ENCODE measurements at places on chromosomes 5 and 9.

DNA sequence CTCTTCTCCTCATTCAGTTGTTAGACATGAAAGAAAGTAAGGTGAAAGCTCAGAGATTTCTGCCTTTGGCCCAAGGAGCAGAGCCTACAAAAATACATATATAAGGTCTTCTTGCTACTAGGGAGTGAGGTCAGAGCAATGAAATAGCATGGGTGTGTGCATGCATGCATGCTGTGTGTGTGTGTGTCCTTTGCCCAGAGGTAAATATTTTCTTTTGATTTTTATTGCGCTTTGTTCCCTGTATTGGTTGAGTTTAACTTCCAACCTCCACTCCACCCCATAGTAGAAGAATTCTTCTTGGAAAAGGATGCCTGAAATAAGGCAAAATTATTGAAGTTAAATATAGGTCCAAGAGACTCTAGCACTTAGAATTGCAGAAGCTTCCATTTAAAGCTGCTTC lies 248.0 kb upstream of the PTGER4 start:
- no peak for DNase-seq

GRCh38 chr5:169791251-169791650 lies 154.2 kb downstream of the DOCK2 start:
- DNase-seq, result no peak

- no peak for DNase-seq
These were observed 1295.6 kb upstream of the CDH6 start for GRCh38 chr5:29897916-29898315.

- DNase-seq, result no peak
These were observed 6.4 kb downstream of the GABRA6 start for GRCh38 chr5:161691911-161692310.

DNA sequence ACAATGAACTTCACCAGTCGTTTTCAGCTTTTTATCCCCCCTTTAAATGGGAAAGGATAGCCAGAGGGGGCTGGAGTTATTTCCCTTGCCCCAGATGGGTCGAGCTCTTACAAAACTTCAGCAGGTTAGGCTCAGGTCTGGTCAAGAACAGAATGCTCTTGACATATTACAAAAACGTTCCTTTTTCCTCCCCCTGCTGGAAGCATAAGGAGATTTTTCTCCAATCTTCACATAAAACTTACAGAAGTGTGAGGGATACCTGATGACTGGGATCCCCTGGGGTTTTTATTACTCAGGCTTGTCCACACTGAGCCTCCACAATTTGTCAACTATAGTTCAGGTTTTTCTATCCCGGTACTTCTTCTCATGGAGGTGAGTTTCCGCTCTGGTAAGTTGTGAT lies 60.8 kb downstream of the CSF2 start:
- DNase-seq, result peak; percentile 34

- no peak for DNase-seq
These were observed 19.4 kb downstream of the CWC27 start for GRCh38 chr5:64788156-64788555.

GRCh38 chr5:9919306-9920030 lies 289.3 kb upstream of the TAS2R1 start:
- DNase-seq, result no peak

DNA sequence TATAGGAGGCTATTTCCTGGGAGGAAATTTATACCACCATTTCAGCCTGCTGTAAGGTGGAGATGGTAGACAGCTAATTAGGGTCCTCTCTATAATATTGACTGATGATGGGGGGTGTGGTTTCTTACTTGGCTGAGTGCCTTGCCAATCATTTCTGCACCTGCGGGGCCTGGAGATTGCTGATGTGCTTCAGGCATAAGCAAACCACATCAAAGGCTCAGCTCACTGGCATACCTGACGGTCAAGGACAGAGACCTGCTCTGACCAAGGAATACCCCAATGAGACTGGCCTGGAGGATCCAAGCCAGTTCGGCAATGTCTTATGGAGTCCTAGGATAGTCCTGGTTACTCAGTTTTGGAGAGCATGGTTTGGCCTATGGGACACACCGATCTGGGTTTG lies 29.5 kb downstream of the ANKH start:
- DNase-seq, result no peak

GRCh38 chr9:113886026-113886369 lies 9.9 kb downstream of the ZNF618 start:
- peak; percentile 45 for DNase-seq

- DNase-seq, result peak; percentile 42
These were observed 88.4 kb downstream of the PTCD2 start for GRCh38 chr5:72408603-72409002.

DNA sequence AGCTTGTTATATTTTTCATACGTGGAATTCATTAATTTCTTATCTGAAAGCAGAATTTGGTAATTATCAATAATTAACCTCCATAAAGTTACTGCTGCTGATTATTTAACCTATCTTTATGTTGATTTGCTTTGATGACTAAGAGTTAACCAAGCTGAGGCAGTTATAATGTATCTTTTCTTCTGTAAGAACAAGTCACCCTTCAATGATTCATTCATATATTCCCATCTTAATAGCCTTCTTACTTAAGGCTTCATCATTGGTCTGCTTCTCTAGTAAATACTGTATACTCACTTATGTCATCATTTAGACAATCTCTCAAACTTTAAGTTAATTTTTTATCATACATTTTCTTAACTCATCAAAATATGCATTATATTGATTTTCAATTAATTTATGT lies 592.2 kb downstream of the ANXA1 start:
- no peak for DNase-seq

DNA sequence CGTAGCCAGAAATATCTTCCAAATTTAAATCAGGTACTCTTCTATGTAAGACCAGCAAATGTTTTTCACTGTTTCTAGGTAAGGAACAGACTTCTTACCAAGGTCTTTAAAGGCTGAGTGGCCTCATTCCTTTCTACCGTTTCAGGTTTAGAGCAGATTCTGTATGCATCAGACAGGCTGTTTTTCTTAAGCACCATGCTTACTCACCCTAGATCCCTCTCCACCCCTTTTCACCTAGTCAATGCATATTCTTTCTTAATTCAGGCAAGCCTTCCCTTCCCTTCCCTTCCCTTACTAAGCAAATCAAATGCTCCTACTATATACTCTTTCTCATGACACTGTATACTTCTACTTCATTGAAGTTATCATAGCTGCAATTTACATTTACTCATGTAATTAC lies 70.7 kb downstream of the RFX3 start:
- no peak for DNase-seq

DNA sequence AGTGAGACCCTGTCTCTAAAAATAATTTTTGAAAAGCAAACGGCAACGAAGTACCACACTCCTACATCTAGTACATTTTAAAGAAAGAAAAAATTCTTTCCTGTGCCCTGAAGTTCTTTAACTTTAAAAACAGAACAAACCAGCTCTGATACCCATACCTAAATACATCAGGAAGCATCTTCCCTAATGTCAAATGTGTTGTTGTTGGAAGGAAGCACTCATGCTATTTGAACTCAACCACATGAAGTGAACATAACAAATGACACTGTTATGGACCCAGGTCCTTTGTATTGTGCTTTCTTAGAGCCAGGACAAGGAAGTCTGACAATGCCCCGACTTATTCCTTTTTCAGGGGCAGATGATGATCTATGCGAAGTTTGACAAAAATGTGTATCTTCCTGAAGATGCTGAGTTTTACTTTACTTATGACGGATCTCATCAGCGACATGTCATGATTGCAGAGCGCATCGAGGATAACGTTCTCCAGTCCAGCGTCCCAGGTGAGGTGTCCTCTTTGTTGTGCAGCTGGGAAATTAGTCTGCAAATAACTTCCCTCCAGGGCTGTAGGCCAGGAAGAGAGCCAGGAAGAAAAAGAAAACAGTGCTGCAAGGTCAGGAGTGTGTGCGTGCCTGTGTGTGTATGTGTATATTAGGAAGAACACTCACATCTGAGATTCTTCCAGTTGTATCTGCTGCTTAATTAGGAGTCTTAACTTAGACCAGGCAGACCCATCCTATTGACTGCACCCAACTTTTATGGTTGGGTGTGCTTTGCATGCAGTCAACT lies 123.7 kb downstream of the ARHGEF28 start:
- DNase-seq, result no peak

DNA sequence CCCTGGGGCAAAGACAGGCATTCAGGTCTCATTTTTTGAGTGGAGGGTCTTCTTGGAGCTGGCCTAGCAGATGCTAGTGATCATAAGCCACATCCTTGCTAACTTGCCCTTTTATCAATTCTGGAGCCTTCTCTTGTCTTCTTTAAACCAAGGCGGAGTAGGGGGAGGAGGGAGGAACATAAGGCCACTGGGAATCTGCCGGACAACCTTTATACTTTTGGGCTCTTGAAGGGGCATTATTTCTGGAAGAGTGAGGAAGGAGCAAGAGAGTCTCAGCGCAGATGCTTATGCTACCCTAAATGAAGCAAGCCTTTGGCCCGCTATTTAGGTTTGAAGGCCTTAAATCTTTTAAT lies 2.0 kb downstream of the TMEFF1 start:
- no peak for DNase-seq

DNA sequence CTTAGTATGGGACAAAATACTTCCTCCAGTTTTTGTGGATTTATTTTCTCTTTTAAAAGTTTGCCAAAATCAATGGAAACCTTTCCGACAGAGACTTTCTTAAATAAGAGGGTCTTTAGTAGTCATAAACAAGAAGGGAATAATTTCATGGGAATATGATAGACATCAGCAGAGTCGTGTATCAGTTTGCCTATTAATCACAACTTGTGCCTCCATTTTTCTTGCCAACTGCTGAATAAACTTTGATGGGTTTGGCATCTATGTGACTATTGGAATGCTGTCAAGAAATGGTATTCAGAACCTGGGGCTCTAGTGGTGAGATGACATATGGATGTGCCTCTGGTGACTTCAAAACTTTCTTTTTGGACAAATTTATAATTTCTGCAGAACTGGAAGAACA lies 1668.2 kb downstream of the MAT2B start:
- DNase-seq, result no peak

GRCh38 chr5:159602434-159602833 lies 272.1 kb upstream of the IL12B start:
- DNase-seq, result peak; percentile 11

GRCh38 chr5:160262151-160263074 lies 33.1 kb downstream of the FABP6 start:
- DNase-seq, result peak; percentile 13

DNA sequence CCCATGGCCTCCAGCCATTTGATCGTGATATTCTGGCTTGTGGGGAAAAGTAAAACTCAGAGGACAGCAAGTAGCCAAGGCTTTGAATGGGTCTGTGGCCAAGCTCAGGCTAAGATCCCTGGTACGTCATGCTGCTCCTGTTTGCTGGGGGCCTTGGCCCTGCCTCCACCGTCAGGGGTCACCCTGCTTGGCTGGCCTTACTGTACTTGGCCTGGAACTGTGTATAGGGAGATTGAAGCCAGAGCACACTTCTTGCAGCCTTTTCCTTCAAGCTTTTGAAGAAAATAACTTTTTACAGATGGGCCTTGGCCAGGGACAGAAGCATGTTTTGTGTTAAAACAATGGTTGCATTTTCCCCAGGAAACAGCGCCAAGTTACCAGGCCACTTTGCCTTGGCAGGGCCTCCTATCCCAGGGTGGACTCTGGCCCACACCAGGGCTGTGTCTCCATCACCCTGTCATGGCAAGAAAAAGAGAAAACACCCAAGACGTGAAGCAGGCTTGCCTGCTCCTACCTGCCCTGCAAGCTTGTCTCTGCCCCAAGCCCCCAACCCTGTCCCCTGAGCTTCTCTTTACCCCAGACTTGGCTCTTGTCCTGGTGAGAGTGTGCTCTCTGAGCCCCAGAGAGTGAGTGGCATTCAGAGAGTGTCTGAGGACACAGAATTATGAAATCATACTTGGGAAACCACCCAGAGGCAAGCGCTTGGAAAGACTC lies 286.9 kb downstream of the GADD45G start:
- no peak for DNase-seq

GRCh38 chr5:154758977-154759376 lies 3.8 kb downstream of the LARP1 start:
- no peak for DNase-seq

DNA sequence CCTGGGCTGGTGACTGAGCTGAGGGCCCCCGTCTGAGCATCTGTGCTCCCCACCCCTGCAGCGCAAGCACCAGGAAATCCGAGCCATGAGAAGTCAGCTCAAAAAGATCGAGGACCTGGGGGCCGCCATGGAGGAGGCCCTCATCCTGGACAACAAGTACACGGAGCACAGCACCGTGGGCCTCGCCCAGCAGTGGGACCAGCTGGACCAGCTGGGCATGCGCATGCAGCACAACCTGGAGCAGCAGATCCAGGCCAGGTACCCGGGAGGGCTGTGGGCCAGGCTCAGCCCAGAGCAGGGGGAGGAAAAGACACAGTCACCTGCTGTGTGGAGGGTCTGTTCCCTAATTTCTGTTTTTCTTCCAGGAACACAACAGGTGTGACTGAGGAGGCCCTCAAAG lies 24.6 kb downstream of the DYNC2I2 start:
- no peak for DNase-seq

DNA sequence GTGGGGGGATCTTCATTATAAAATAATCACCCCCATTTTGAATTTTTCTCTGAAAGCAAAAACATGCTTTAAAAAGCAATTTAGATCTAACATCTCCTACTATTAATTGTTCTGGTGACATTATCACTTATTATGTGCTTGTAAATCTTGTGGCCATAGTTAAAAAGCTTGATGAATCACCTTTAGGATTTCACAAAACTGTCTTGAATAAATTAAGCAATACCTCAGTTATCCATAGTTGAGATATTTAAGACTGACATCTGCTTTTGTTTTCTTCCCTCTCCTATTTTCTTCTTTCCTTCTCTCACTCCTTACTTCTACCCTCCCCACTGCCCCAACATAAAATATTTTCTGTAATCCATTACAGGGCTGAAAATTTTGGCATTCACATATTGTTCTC lies 84.8 kb downstream of the SLC1A3 start:
- peak; percentile 51 for DNase-seq

- no peak for DNase-seq
These were observed 1049.0 kb downstream of the PTPRD start for GRCh38 chr9:9563817-9564216.

GRCh38 chr9:70760228-70760627 lies 345.8 kb upstream of the KLF9 start:
- DNase-seq, result no peak

GRCh38 chr5:169089343-169089742 lies 211.6 kb downstream of the SLIT3 start:
- no peak for DNase-seq

DNA sequence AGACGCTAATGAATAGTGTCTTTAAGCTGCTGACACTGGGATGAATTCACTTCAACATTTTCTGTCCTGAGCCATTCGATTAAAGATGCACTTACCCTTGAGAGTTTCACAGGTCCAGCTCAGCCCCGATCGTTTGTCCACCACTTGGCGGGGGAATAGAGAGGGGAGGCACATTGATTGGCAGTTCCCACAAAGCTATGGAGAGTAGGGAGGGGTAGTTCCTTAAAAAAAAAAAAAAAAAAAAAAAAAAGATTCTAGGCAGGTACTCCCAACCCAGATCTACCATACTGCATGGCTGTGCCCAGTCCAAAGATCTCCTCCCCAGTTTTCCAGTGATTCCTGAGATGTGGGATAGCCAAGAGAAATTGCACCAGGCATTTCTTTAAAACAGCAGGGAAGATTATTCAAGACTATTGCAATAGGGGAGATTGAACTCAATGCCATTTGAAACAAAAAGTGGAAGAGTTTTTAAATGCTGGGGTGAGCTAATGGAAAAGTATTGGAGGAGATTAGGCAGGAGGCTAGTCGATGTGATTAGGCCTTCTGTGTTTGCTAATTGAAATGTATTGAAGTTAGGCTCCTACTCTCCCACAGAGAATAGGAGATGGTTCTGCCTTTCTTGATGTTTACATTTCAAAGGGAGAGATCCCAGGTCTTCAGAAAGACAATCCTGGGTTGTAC lies 2217.4 kb upstream of the WWC1 start:
- no peak for DNase-seq
